ENCODE measurements at places on chromosomes 7 and 10.

DNA sequence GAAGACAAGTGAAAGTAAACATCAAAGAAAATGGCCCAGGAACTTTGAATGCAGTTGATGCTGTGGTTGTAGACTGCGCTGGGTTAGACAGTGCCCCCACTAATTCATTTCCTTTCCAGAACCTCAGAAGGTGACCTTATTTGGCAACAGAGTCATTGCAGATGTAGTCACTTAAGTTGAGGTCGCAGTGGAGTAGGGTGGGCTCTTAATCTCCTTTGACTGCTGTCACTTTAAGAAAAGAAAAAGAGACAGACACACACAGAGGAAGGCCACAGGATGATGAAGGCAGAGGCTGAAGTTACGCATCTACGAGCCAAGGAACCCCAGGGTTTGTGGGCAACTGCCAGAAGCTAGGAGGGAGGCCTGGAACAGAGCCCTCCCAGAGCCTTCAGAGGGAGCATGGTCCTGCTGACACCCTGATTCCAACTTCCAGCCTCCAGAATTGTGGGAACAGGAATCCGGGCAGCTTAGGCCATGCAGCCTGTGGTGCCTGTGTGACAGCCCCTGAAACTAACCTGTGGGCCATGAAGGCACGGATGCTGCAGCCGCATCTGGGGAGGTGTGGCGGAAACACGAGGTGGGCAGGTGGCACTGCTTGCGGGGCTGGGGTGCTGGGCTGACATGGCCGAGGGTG is 107.6 kb downstream of the PRKAG2 start:
- DNase-seq: no peak

DNA sequence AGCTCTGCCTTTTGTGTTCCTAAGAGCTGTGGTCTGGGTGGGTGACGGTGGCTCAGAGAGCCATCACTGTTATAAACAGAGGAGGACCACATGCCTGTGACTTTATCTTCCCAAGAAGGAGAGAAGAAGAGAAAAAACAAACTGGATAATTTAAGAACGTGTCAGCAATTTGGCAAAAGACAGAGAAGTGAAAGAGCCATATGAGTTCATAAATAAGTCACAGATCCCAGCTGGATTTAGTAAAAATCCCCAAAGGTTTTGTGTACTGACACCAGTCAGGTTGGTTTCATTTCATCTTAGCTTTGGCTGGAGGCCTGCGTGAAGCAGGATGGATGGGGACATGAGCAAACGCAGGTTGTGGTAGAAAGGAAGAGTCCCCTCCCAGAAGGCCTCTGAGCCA is 120.7 kb downstream of the CXCL12 start:
- no peak for DNase-seq

DNA sequence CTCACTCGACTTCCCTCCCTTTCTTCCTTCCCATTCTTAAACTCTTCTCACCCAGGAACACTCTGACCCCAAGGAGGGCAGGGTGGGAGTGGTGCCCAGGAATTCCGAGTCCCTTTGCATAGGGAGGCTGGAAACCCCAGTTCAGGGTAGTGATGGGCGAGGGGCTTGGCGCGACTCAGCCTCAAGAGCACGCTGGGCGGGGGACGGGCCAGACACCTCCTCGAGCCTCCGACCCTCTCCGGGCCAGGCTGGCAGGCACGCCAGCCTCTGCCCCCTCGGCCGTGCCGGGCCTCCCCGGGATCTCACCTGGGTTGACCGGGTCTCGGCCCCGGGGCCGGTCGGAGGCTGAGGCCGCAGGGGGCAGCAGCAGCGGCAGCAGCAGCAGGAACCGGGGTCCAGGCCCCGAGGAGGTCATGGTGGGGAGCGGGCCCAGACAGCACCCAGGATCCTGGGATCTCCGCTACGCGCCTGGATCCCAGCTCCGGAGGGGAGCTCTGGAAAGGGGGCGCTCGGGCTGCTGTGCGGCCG is 457 bp downstream of the PLOD3 start:
- no peak for DNase-seq

GRCh38 chr10:266974-267425 is 131.7 kb downstream of the ZMYND11 start:
- peak; percentile 38 for DNase-seq

- no peak for DNase-seq
Measured at GRCh38 chr10:76255241-76255640, 823.8 kb downstream of the LRMDA start.

All from RWPE1 (cell line).